T follicular helper cell (primary cell): ENCODE measurements at places on chromosomes 16 and 17.
A peak's percentile ranks its signal among the peaks of the same experiment; 100 is the strongest.

DNA sequence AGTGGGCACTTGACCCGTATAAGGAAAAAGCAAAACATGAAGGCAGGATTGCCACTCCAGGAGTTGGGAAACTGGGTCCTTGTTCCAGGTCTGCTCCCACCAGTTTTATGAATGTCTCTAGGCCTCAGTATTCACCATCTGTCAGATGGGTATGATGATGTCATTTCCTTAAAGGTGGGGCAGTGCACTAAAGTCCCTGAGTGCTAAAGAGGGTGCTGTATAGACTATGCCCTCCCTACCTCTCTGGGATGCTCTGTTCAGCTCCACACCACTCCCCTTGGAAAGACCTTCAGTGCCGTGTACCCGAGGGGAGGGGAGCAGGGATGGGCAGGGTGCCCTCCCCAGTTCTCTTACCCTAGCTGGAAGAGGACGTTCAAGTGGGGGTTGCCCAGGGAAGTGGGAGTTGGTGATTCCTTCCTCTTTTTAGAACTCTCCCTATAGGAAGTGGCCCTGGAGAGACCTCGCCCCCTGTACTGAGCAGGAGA is 2.2 kb downstream of the LASP1 start:
- no peak for DNase-seq

DNA sequence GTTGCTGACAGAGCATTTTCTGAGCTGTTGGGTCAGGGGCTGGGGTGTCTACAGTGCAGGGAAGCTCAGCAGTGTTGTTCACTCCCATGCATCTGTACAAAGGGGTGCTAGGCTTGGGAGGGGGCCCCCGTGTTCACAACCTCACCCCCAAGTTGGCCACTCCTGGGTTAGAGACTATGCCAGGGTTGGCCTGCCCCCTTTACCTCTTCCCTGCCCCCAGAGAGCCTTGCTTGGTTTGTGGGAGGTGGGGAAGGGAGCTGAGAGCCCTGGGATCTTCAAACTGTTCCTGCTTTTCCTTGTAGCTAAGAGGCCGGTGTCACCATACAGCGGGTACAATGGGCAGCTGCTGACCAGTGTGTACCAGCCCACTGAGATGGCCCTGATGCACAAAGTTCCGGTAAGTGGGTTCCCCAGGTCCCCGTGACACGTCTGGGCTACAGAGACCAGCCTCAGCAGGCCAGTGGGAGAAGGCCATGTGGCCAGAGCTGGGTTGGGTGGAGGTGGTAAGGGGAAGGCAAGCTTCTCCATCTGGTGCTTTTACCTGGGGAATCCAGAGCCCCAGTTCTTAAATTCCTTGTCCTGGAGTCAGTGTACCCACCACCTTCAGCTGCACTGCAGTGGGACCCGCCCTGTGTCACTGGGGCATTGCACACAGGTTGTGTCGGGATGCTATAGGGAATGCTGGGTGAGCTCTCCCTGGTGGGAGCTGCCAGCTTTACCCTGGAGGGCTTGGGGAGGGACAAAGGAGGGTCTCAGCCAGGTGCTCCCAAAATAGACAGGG is 11.8 kb downstream of the GPRC5C start:
- DNase-seq: no peak

DNA sequence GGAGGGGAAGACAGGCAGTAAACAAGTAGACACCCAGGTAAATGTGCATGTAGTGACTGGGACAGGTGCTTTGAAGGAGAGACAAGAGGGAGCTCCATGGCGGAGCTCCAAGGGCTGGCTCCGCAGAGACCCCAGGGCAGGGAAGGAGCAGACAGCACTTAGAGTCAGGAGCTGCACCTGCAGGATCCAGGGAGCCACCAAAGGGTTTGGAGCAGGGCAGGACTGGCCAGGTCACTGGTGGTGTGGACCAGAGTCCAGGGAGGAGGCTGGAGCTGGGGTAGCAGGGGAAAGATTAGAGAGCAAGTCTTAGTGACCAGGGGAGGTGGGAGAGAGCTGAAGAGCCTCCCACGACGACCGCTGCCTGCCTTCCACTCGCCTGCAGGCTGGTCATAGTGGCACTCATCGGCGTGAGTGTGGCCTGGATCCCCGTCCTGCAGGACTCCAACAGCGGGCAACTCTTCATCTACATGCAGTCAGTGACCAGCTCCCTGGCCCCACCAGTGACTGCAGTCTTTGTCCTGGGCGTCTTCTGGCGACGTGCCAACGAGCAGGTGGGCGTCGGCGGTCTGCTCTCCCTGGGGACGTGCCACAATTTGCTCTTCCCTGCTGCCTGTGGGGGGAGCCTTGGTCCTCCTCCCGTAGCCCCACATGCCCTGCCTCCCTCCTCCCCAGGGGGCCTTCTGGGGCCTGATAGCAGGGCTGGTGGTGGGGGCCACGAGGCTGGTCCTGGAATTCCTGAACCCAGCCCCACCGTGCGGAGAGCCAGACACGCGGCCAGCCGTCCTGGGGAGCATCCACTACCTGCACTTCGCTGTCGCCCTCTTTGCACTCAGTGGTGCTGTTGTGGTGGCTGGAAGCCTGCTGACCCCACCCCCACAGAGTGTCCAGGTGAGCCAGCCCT is 14.7 kb upstream of the FAM83G start:
- no peak for DNase-seq

GRCh38 chr17:29977836-29978235 is 36.4 kb downstream of the EFCAB5 start:
- no peak for DNase-seq

- no peak for DNase-seq
Measured at GRCh38 chr16:88655733-88656281, 5.0 kb upstream of the CYBA start.

- DNase-seq: no peak
Measured at GRCh38 chr17:55037828-55038227, 69.3 kb downstream of the STXBP4 start.

DNA sequence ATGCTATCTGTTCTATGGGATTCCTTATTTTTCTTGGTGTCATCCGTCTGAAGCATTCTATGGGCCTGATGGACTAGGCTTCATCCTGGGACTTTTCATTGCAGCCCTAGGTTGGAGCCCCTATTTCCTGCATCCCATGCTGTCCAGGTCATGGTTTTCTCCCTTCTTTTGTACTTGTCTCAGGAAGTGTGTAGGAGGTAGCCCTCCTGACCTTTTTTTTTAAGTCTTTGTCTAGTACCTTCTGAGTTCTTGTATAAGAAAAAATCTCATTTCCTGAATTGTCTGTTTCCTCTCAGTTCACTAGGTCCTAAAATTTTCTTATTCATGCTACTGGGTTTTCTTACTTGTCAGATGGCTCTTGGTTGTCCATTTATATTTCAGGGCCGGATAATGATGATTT is 6.0 kb downstream of the NDEL1 start:
- DNase-seq: no peak

DNA sequence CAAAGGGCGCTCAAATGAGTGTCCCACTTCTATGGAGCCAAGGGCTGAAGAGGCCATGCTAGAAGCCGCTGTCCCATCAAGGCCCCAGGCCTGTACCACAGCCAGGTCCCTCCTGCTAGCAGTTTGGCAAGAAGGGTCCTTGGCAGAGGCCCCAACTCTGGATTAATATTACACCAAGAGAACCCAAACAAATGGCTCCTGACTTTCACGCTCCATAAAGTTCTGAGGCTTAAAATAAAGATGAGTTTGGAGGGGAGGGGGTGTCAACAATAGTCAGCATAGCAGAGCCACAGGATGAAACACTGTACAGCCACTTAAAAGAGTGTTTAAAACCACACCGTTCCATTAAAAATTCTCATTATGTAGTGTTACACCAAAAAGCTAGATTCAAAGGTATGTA is 30.5 kb downstream of the CUEDC1 start:
- no peak for DNase-seq

DNA sequence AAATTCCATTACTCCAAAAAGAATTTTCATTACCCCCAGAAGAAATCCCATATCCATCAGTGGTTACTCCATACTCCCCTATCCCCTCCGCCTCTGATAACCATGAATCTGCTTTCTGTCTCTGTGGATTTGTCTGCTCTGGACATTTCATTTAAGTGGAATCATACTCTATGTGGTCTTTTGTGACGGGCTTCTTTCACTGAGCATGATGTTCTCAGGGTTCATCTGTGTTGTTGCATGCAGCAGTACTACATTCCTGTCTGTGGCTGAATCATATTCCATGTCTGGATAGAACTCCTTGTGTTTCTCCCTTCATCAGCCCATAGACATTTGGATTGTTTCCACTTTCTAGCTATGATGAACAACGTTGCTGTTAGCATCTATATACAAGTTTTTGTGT is 59.5 kb upstream of the IRX3 start:
- DNase-seq: no peak

DNA sequence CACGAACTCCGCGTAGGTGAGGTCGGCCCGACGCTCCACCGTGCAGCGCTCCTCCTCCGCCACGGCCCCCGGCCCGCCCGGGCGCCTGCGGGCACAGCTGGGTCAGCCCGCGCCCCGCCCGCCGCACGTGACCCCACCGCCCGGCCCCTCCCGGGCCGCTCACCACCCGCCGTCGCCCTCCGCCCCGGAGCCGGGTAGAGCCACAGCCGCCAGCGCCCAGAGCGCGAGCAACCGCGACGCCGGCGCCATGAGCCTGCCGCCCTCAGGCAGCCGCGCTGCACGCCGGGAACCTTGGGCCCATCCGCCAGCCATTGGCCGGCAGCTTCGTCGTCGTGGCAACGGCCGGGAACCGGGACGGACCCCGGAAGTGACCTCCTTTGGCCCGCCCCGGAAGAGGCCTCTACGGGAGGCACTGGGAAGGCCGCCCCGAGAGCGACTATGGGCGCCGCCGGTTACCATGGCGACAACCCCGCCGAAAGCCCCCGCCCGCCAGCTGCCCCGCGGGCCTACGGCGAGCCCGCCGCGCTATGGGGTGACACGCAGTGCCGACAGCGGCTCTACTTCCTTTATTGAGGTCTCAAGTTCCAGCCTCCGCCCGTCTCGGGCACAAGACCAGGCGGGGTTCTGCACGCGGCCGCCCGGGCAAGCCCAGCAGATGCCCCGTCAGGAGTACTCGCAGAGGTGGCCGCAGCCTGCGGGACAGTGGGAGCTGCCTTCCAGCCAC is at the start of gene JMJD8:
TSS of gene JMJD8 (minus strand) at position 264 of the 724 bp plus-strand sequence. CDS start at position 249, 15 bp downstream.
- DNase-seq: peak; percentile 91

- no peak for DNase-seq
Measured at GRCh38 chr17:77492446-77493237, 351.9 kb downstream of the SEC14L1 start.

- DNase-seq: no peak
Measured at GRCh38 chr17:60457148-60457547, 34.9 kb downstream of the CHCT1 start.

DNA sequence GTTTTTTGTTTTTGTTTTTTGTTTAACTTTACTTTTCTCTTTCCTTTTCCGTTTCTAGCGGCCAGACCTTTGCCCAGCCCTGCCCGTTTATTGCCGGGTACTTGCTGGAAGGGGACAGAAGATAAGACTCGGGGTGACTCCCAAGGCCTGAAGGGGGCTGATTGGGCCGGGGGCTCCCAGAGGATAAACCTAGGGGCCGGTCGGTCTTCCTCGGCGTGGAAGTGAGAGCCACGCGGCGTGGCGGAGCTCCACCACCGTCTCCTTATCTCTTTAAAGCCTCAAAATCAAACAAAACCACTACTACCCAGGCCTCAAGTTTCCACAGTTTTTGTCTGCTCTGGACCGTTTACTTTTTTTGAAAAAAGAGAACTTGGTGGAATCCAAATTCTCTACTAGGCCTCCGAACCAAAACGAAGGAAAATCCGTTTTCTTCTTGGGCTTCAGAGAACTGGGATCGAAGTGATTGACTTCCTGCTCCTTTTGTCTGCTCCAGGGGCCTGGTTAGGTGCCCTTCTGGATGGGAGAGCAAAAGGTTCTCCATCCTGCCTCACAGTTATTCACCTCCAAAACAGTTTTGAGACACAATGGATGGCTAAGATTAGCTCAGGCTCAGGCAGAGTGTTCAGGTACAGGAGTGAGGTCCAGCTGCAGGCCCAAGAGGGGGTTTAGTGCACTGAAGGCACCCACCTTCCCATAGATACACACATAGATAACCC is 8.5 kb upstream of the HOXB9 start:
- DNase-seq: no peak
